ENCODE measurements at places on chromosomes 12 and 14. TPM values are rescaled to one million over a fixed set of nuclear protein-coding genes. Genes with fewer than 3 reads are reported as not detected.

GRCh38 chr14:77964586-77964985 is 164.7 kb downstream of the ADCK1 start:
- ATAC-seq: no peak

DNA sequence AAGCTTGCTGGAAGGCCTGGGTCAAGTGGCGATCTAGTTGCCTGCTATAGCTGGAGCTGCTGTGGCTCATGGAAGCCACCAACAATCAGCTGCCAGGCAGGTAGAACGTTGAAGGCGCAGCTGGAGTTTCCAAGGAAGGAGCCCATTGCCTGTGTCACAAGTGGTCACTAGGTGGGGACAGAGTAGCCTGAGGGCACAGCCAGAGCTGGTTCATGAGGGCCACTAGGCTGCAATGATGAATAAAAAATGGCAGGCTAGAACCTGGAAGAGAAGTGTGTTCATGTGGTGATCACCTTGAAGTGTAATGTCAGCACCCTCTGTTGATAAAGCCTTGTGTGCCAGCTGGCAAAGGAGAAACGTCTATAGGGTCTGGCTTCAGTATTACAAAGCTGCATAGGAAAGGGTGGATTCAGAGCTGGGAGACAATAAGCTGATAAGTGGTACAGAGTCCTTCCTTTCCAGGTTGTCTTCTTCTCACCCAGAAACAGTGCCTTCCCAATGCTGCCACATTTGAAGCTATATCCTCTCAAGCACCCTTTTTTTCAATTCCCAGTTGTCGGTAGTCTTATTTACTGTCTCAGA is 165.8 kb downstream of the EMP1 start:
- ATAC-seq: no peak

DNA sequence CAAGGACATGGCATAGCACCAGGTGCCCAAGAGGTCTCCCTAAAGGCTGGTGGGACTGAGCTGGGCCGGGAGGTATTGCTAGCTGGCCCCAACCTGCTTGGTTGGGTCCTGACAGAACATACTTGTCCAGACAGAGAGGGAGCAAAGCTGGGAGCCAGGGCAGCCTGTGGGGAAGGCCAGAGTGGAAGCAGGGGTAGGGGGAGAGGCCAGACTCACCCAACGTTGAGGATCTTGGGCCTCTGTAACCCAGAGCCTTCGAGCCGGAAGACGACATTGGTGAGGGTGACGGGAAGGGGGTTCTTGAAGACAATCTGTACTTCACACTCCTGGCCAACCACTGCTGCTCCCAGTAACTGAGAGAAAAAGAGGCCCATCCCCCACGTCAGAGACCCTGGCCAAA is 9.0 kb downstream of the TGM1 start:
- no peak for ATAC-seq

DNA sequence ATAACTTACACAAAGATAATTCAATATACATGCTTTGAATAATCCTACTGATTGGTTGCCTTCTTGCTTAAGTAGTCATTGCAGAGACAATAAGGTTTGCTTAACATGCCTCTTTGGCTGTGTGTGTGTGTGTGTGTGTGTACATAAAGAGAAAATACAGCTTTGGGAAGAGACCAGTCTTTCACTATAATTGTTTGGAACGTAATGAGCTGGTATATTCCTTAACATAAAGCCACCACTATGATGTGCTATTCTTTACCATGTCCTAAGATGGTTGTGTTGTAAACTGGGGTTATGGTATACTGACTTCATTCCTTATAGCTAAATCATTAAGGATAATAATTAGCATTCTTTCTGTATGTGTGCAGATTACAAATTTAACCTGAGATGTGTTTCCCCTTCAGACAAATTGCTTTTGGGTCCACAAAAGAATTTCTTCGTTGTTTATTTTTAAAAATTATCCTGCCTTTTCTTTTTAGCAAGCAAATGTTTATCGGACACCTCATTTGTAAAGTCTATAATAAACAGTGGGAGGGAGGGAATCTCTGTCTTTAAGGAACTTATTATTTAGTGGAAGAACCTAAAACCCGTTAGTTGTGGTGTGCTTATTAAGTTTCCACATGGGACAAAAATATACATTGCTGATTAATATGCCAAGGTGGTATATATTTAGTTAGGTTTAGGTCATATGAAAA is 74.4 kb downstream of the TMX1 start:
- ATAC-seq: no peak

DNA sequence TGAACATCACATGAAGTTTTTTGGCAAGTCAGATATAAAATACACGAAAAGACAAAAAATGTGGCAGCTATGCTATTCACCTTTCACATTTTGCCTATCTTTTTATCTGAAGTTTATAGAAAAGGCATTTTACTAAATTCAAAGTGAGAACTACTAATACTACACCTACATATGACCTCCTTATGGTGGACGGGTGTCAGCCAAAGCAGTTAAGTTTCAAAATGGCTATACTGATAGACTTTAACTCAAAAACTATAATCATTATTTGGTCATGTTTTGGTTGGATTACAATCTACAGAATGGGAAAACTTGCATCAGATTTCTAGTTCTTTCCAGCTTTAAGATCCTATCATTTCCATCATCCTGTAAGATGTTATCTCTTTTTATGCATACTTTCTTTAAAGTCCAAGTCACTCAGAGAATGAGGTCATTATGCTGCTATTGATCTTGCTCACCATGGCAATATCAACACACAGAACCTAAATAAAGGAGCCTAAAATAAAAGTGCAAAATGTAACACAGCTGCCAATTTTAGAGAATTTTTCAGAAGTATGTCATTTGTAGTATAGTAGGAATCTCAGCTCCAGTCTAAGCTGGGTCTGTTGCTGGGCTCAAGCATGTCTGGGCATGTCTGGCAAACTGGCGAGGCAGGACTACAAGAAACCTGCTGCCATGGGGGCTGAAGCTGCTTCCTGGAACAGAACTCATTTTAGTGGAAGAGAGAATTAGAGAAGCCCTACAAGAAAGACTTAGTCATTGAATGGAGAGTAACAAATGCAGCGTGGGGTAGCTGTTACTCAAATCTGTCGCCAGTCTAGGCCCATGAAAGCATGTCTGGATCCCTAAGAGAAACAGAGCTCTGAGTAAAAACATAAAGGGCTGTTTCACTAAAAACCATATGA is 7.6 kb upstream of the AEBP2 start:
- no peak for ATAC-seq

DNA sequence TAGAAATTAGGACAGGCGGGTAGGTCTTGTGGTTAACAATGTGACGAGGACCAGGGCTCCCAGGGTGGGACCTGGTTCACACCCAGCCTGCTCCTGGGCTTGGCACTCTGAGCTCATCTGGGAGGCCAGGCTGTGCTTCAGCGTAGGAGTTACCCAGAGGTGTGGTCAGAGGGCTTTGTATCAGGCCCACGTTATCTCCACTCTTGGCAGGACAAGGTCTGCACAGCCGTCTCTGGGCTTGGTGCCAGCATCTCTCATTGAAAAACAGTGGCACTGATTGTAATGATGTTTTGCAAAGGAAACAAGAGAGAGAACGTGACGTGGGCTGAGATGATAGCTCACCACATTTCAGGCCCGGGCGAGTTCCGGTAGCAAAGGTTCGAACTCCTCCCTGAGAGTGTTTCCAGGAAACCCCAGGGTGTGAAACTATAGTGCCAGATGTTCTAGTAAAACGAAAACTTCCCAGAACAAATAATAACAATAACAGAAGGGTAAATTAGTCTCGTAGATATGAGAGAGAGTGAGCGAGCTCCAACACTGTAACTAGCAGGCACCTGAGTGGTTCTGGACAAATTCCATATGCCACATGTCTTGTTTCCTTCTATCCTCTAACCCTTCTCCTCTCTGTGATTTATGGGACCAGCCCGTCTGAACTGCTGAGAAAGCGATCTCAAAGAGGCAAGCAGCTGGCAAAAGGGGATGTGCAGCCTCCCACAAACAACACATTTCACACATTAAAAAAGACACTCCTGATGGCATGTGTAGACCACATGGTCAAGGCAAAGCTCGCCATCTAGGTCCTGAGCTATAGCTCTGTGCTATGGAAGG is 227.3 kb downstream of the KTN1 start:
- peak; percentile 91 for ATAC-seq

GRCh38 chr14:103227094-103227768 is 104.0 kb downstream of the TNFAIP2 start:
- ATAC-seq: no peak

DNA sequence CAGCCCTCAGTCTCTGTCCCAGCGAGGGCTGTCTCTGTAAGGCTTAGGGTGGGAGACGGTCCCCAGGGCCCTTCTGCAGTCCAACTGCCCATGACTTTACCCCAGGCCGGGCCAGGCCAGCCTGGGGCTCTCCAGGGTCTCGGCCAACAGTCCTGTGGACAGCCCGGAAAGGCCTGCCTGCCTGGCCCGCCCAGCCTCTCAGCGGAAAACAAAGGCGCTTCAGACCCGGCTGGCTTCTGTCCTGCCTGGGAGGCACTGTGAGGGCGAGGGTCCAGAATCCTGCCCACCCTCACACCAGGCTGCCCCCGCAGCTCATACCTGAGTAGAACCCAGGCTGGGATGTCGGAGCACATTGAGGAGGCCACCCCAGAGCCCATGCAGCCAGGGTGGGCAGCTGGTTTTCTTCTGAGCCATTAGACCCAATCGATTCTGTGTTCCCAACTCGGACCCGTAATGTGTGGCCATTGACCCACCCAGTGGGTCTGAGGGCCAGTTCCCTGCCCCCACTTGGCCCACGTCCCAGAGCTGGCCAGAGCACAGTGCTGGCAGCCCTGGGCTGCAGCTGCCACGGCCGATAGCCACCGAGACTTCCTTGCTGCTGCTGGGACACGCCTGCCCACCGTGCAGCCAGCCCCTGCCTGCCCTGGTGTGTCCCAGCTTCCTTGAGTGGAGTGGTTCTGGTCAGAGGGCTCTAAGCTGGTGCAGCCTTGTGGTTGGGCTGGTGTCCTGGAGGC is 1.6 kb downstream of the CRIP2 start:
- peak; percentile 22 for ATAC-seq

DNA sequence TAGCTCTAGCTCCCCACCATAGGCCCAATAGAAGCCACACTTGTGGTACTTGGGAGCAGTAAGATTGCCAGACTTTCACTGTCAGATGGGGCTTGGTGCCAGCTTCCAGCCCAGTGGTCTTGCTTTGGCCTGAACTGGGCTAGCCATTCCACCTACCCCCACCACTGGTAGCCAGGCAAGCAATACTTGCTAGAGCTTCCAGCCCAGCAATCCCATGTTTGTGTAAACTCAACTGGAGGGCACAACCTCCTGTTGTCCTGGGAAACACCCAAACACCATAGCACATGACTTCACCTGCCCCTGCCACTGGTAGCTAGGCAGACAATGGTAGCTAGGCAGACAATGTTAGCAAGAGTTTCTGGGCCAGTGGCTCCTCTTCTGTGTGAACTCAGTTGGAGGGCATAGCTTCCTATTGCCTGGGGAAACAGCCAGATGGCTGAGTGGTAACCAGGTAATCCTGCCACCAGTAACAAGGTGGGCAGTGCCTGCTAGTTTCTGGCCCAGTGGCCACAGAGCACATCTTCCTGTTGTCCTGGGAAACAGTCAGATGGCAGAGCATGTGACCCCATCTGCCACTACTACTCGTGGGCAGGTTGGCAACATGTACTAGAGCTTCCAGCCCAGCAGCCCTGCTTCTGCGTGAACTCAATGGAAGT is 5.6 kb upstream of the OR6C76 start:
- ATAC-seq: no peak

- ATAC-seq: no peak
Measured at GRCh38 chr12:53941750-53942149, 3.1 kb downstream of the HOXC13 start.

DNA sequence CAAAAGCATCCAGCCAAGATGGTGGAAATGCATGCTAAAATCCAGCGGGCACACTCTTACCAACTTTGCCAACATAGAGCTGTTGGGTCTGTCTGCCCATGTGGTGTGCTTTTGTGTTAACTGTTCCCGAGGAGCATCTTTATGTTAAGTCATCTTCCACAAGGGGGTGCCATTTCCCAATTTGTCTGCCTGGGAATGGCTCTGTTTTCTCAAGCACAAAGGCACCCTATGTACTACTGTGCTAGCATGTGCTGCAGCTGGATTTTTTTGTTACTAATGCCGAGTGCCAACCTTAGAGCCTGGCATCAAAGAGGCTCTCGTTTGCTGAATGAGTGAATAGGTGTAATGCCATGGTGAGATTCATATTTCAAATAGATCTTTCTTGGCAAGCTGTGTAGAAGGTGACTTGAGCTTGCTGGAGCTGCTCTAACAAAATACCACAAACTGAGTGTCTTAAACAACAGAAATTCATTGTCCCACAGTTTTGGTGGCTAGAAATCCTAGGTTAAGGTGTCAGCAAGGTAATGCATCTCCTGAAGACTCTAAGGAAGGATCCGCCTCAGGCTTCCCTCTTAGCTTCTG is 74.3 kb downstream of the TRHDE start:
- no peak for ATAC-seq

DNA sequence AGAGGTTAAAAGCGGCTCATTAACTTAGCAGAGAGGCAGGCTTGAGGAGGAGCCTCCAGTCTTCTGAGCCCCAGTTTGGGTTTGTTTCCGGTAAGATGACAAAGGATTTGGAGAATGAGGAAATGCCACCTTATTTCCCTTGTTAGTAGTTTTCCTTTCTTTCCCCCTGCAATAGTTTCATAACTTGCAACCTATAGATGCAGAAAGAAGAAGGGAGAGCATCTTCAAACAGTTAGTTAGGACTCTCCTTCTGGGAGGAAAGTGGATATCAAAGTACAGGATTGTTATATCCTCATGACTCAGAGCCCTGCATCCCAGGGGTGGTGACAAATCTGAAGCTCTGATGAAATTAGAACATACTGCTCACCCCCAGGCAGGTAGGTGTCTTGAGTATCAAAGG is 180.7 kb upstream of the SLC38A2 start:
- no peak for ATAC-seq

DNA sequence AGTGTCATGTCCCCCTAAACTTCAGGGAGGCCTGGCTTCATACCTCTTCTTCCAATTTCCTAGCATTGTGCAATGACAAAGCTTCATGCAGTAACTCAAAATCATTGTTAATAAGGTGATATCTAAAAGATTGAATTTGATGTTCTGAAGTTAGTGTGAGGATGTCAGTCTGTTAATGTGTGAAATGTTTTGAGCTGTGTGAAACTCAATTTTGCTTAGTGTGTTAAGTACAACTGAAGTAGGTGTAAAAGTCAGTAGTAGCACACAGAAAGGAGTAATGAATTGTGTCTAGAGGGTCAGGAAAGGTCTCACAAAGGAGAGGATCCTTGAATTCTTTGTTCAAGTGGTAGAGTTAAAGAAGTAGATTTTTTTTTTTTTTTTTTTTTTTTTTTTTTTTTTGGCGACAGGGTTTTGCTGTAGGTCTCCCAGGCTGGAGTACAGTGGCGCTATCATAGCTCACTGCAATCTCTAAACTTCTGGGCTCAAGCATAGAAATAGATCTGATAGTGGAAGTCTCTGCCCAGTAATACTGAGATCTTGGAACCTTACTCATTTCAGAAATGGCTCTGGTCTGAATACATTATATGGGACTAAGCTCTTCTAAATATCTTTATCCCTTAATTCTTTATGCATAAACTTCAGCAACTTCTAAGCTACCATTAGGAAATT is 63.9 kb downstream of the FUT8 start:
- ATAC-seq: no peak

GRCh38 chr14:32075672-32076277 is 1.3 kb upstream of the ARHGAP5 start:
- ATAC-seq: peak; percentile 22

- no peak for ATAC-seq
Measured at GRCh38 chr12:96482086-96482485, 7.3 kb upstream of the CFAP54 start.

GRCh38 chr14:30193101-30193500 is 265.5 kb upstream of the PRKD1 start:
- ATAC-seq: no peak

The DDN gene
- total RNA-seq: not detected

The TUNAR gene
- not detected for total RNA-seq

The SIX1 gene
- 0.47 TPM for total RNA-seq

The RNASE3 gene
- total RNA-seq: not detected

The SERPINA3 gene
- total RNA-seq: 200 TPM

The CLEC9A gene
- not detected for total RNA-seq

All from gastroesophageal sphincter (tissue), 4 donors.